ENCODE measurements at places on chromosomes 4 and X. TPM values are rescaled to one million over a fixed set of nuclear protein-coding genes. Genes with fewer than 3 reads are reported as not detected.
A peak's percentile ranks its signal among the peaks of the same experiment; 100 is the strongest.

Gene AKAP14
- total RNA-seq, result not detected

DNA sequence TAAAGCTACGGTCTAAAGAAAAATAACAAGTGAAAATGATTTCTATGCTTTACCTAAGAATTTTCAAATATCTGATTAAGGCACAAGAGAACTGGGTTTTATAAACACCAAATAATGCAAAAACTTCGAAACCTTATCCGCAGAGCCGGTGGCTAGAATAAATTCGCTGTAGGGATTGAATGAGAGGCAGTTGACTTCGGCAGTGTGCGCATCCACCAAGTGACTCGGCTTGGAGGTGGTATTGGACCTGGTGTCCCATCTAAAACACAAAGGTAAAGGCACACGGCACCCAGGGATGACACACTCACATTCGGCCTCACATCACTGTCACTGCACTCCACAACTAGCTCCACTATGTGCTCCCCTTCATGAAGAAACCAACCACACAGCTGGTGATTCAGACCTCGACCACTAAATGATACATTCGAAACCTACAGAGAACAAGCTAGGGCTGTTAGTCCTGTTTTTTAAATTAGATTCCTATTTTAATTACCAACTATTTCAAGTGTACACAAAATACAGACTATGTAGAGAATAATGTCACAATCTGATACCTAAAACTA, 17.5 kb downstream of the RBBP7 start:
- DNase-seq, result no peak
- H3K4me1 ChIP-seq, result no peaks in the 10 kb centered on the region
- H3K4me3 ChIP-seq, result no peak overlapping the region

Gene DCLK2
- total RNA-seq, result 3.4 TPM

Gene KLHL4
- total RNA-seq, result 1.2 TPM

DNA sequence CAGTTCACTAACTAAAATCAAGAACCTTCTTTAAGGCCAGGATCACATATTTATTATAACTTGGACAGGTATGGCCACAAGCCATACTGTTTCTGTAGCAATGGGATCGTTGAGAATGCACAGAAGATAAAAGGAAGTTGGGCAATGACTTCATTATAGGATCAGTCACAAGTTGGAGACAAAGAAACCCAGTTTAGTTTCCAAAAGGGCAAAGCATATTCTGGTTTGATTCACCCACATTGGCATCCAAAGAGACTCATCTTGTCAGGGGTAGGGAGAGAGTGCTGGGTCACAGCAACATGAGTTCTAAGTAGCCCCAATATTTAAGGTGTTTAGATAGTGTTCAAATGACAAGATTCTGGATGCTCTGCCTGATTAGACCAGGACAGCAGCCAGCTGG, 317.1 kb upstream of the GALNT7 start:
- H3K36me3 ChIP-seq, result no peaks in the 10 kb centered on the region
- no peak overlapping the region for H3K27ac ChIP-seq
- H3K27me3 ChIP-seq, result no peaks in the 10 kb centered on the region
- no peak overlapping the region for H3K4me3 ChIP-seq
- H3K4me1 ChIP-seq, result no peaks in the 10 kb centered on the region
- no peak for DNase-seq

DNA sequence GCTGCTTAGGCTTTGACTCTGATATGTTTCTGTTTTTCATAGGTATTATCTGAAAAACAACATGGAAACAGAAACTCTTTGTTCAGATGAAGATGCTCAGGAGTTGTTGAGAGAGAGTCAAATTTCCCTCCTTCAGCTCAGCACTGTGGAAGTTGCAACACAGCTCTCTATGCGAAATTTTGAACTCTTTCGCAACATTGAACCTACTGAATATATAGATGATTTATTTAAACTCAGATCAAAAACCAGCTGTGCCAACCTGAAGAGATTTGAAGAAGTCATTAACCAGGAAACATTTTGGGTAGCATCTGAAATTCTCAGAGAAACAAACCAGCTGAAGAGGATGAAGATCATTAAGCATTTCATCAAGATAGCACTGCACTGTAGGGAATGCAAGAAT, 238.6 kb downstream of the RAPGEF2 start:
- no peaks in the 10 kb centered on the region for H3K4me1 ChIP-seq
- no peak for DNase-seq
- peaks cover 15% of the 10 kb centered on the region for H3K36me3 ChIP-seq
- no peaks in the 10 kb centered on the region for H3K27me3 ChIP-seq
- H3K27ac ChIP-seq, result no peak overlapping the region
- H3K4me3 ChIP-seq, result no peak overlapping the region

DNA sequence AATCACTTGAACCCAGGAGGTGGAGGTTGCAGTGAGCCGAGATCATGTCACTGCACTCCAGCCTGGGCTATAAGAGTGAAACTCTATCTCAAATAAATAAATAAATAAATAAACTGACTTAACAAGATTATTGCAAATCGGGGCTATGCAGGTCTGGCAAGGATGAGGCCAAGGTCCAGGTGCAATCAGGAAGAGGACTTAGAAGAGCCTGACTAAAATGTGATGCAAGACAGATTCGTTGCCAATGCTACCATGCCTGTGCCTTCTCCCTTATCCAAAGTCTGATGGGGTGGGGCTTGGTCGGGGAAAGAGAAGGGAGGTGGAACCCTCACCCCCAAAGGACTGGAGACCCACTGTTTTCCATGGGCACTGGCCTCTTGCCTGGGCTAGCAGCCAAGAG, 14.7 kb downstream of the ZCCHC13 start:
- no peaks in the 10 kb centered on the region for H3K36me3 ChIP-seq
- H3K4me3 ChIP-seq, result no peak overlapping the region
- no peaks in the 10 kb centered on the region for H3K4me1 ChIP-seq

- peak; percentile 52 for DNase-seq
- H3K36me3 ChIP-seq, result no peaks in the 10 kb centered on the region
- peak overlapping the region; percentile 30 for H3K4me3 ChIP-seq
- peak overlapping the region; percentile 87 for H3K27ac ChIP-seq
- peaks cover 36% of the 10 kb centered on the region for H3K4me1 ChIP-seq
Observed at GRCh38 chr4:2800691-2801596, 8.1 kb downstream of the SH3BP2 start.

GRCh38 chr4:175386776-175387507, 425.1 kb downstream of the GPM6A start:
- no peaks in the 10 kb centered on the region for H3K4me1 ChIP-seq
- no peaks in the 10 kb centered on the region for H3K27me3 ChIP-seq
- H3K36me3 ChIP-seq, result no peaks in the 10 kb centered on the region
- H3K4me3 ChIP-seq, result no peak overlapping the region

Gene EPGN
- total RNA-seq, result 0.33 TPM

GRCh38 chr4:1991596-1992434, 17.0 kb downstream of the NELFA start:
- H3K4me3 ChIP-seq, result peak overlapping the region; percentile 59
- H3K36me3 ChIP-seq, result no peaks in the 10 kb centered on the region
- H3K4me1 ChIP-seq, result no peaks in the 10 kb centered on the region
- H3K27me3 ChIP-seq, result no peaks in the 10 kb centered on the region

DNA sequence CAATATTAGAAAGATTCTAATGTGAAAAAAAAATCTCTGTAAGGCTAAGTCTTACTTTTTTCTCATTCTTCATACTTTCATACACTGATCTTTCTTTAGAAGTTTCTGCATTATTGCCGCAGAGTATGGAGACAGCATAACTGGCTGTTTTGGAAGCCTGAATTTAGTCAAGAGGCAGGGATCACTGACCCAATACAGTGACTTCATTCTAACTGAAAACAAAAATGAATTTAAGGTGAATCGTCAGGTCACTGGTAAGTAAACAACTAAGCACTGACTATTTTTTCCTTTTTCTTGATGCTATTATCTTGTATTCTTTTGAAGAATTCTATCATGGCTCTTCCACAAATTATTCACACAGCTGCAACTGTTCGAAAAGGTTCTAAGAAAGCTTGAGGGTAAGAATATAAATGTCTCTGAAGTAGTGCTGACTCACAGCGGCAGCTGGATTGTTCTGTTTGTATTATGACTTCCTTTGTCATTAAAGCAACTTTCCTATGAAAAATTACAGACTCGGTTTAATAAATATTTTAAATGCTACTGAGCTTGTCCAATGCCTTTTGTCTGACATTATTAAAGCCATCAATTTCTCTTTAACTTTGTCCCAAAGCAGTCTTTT, 609.3 kb downstream of the FSTL5 start:
- H3K4me1 ChIP-seq, result no peaks in the 10 kb centered on the region
- no peak overlapping the region for H3K27ac ChIP-seq
- no peaks in the 10 kb centered on the region for H3K36me3 ChIP-seq
- H3K27me3 ChIP-seq, result no peaks in the 10 kb centered on the region
- no peak overlapping the region for H3K4me3 ChIP-seq
- DNase-seq, result no peak

DNA sequence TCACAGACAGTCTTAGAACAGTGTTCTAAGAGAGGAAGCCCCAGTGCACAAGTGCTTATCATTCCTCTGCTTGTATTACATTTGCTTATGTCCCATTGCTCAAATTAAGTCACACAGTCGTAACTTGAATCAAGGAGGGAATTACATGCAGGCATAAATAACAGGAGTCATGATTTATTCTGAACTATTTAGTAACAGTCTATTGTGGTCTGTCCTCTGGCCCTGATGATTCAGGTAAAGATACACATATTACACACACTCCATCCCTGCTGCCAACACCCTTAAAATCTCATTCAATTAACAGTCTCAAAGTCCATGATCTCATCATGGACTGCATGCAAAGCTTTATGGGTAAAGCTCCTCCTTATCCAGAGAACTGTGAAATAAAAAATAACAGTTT, 60.1 kb downstream of the GRIA2 start:
- no peak overlapping the region for H3K27ac ChIP-seq
- H3K4me3 ChIP-seq, result no peak overlapping the region
- no peaks in the 10 kb centered on the region for H3K36me3 ChIP-seq

Gene SPARCL1
- total RNA-seq, result 368 TPM

Gene VCX3B
- not detected for total RNA-seq

Gene MAOA
- total RNA-seq, result 128 TPM
